Stimulated activated CD8-positive, alpha-beta memory T cell treated with anti-CD3 and anti-CD28 coated beads, Interleukin-2, amount 100 ng/mL, for 48 hours (primary cell): ENCODE measurements at places on chromosomes 3 and 15.

GRCh38 chr15:73948982-73949381, 22.7 kb downstream of the LOXL1 start:
- DNase-seq, result no peak

DNA sequence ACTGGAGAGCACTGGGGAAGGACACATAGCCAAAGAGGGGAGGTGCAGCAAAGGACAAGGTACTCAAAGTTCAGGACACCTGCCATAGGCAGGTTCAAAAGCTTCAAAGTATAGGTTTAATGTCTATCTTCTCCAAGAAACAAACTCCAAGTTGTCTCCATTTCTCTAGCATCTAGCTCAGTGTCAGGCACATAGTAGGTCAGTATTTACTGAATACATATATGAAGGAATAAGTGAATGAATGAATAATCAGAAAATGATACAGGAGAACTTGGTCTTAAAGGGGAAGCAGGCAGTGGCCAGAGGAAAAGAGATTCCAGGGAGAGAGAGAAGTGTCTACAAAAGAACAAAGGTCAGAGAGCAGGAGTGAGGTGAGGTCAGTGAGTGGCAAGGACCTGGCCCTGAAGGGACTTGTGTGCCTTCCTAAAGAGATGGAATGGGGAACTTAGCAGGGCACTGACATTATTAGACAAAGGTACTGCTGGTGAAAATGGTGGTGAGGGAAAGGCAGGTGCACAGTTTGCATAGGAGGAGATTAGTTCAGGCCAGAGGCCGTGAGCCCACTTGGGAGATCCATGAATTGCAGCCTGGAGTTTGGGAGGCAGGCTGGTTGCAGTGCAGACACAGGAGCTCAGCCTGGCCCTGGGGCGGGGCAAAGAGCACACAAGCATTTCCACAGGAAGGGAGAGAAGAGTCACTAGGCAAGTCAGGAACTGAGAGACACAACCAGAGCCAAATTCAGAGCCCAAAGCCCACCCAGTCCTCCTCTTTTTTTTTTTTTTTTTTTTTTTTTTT, 21.4 kb downstream of the TBC1D2B start:
- no peak for DNase-seq

GRCh38 chr15:33027306-33028035, 167.0 kb downstream of the FMN1 start:
- DNase-seq, result no peak

DNA sequence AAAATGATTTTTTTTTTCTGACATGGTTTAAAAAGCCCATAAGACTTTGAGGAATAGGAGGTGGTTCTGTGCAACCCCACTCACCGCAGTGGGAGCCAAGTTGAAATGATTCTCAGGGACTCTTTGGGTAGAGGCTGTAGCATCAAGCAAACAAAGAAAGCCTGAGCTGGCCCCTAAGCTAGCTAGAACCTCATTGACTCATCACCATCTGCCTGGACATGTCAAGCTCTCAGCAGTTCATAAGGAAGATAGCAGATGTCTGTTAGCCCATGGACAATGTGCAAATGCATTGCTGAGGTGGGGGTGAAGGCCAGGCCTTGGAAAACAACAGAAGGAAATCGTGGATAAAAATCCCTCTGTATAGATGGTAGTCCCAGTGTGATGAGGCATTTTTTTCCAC, 234.8 kb downstream of the NR2F2 start:
- no peak for DNase-seq

DNA sequence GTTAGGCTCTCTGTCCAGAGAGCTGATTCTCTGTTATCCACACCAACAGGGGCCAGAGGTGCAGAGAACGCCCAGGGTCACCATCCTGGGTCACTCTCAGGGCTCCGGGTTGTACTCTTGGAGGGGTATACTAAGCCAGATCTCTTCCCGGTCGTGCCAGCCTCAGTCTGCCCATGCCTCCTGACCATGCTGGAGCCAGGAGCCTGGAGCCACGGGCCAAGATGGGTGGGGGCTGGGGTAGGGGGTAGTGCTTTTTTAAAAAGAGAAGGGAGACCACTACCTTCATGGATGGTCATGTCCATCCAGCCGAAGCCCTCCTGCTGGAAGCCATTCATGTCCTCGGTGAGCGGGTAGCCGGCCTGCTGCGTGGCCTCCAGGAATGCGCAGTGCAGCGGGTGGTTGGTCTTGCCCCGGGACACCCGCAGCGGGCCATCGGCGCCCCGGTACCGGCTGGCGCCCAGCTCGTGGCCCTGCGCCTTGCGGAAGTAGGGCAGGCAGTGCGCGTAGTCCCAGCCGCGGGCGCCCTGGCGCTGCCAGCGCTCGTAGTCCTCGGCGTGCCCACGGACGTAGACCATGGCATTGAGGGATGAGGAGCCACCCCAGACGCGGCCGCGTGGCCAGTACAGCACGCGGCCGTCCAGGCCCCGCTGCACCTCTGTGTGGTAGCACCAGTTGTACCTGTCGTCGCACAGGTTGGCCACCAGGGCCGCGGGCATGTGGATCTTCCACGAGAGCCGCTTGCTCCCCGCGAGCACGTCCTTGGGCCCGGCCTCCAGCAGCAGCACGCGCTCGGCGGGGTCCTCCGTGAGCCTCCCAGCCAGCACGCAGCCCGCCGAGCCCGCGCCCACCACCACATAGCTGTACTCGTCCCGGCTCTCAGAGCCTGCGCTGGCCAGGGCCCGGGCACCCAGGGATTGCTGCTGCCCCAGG, 22.9 kb downstream of the CHDH start:
- DNase-seq, result no peak

GRCh38 chr15:52331490-52332240, 36.1 kb upstream of the MYO5C start:
- DNase-seq, result peak; percentile 45

GRCh38 chr15:25862071-25862471, 1.1 kb downstream of the ATP10A start:
- no peak for DNase-seq

GRCh38 chr3:25041871-25042584, 386.0 kb upstream of the RARB start:
- no peak for DNase-seq

DNA sequence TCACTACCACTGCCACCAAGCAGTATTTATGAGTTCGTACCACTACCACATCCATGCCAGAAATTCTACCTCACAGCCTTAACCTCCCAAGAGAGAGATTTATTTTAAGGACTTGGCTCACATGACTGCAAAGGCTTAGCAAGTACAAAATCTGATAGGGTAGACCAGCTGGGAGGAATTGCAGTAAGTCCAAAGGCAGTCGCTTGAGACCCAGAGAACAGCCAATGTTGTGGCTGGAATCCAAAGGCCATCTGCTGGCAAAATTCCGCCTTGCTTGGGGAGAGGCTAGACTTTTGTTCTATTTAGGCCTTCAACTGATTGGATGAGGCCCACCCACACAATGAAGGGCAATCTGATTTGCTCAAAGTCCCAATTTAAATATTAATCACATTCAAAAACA, 101.4 kb upstream of the STT3B start:
- DNase-seq, result no peak

DNA sequence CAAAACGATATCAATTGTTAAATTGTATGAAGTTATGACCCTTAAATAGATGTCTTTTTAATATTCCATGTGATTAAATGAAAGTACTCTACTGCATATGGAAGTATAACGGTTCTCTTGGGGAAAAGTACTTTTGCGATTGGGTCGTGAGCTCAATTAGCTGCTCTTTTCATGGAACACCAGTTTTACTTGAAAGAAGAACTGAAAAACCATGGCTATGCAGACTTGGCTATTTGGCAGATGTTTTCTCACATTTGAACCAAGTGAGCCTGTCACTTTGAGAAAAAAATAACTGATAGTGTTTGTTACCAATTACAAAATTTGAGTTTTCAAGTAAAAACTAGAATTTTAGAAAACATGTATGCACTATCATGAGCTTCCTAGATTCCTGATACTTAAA, 5.9 kb upstream of the INAFM2 start:
- DNase-seq, result no peak

DNA sequence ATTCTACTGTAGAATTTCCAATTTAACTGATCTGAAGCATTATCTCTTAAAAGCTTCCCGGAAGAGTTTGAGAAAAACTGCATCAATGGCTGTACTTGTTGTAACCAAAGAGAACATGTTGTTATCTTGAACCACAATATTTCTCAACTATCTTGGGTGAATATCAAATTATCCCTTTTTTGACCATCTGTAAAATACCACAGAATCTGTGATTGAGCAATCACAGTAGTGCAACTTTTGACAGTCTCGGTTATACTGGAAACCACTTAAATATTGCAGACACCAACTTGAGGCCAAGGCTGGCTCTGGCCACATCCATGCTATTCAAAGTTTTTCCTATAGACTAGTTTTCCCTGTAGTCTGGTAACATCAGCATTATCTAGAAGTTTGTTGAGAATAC, 842.8 kb upstream of the EPHA6 start:
- DNase-seq, result no peak

DNA sequence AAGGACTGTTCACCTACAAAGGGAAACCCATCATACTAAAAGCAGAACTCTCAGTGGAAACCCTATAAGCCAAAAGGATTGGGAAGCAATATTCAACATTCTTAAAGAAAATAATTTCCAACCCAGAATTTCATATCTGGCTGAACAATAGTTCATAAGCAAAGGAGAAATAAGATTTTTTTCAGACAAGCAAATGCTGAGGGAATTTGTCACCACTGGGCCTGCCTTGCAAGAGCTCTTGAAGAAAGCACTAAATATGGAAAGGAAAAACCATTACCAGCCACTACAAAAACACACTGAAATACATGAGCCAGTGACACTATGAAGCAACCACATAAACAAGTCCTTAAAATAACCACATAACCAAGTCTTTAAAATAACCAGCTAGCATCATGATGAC, 28.9 kb upstream of the DCBLD2 start:
- no peak for DNase-seq

GRCh38 chr3:38446085-38446686, 7.5 kb upstream of the ACVR2B start:
- DNase-seq, result no peak

- no peak for DNase-seq
Observed at GRCh38 chr15:101050623-101051290, 131.6 kb downstream of the LRRK1 start.

DNA sequence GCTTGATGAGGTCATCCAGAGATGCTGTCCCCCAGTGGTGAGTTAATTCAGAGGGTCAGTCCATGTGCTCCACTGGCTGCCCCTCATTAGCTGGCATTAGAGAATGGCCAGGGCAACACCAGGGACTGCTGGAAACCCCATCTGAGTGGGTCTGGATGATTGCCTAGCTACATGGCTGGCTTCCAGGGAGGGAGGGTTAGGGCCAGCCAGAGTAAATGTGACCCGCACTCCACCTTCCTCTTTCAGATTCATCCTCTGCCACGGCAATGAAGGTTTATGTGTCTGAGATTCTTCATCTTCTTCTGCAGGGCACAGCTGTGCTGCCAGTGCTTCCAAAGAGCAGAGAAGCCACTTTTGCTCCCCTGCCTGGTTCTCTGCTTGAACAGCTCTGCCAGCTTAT, 391.9 kb downstream of the OCA2 start:
- no peak for DNase-seq

DNA sequence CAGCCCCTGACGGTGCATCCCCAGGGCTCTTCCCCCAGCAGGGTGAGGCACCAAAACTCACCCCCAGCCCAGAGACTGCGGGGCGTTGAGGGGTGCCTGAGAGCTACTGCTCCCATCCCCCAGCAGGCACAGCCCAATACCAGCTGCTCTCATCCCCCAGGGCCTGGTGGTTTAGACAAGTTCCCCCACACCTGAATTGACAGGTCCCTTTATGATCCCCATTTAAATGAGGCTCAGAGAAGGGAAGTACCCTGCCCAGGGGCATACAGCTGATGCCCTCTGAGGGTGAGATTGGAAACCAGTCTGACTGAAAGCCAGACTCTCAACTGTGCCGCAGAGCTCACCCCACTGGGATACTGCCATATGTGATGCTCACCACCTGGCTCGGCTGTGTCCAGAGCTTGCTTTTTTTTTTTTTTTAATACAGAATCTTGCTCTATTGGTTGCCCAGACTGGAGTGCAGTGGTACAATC, 20.1 kb downstream of the DUSP7 start:
- DNase-seq, result no peak

- no peak for DNase-seq
Observed at GRCh38 chr3:169913323-169913722, 2.0 kb downstream of the SAMD7 start.

- no peak for DNase-seq
Observed at GRCh38 chr3:64399205-64399800, 174.0 kb upstream of the PRICKLE2 start.

GRCh38 chr3:197709135-197709534, 27.6 kb downstream of the RUBCN start:
- DNase-seq, result no peak

GRCh38 chr3:197737749-197738462, 1.2 kb upstream of the RUBCN start:
- no peak for DNase-seq

DNA sequence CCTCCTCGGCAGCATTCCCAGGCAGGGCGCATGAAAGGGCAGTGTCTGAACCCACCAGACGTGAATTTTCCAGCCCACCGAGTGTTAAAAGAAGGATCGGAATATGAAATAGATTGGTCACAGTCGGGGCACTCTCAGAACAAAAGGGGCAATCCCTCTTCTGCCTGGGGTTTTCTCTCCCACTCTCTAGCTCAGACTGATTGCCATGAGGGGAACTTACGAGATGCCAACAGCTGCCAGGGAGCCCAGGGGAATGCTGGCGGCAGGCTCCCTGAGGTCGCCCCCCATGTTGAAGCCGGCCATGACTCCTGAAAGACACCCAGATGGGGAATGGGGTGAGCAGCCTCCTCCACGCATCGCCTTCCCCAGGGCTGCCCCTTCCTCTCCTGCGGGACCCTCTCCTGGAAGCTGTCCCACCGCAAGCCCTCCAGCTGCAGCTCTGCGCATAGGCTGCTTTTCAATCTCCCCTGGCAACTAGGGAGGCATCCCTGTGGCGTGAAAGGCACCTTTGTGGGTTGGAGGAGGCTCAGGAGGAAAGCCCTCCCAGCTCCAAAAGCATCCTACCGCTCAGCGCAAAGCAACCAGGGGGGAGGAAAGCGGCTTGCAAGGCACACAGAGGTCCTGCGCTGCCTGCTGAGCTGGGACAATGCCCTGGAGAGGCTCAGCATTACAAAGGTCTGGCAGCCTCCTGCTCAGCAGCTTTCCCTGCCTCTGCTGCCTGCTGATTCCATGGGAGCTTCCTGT, 64.8 kb upstream of the HEG1 start:
- DNase-seq, result no peak

DNA sequence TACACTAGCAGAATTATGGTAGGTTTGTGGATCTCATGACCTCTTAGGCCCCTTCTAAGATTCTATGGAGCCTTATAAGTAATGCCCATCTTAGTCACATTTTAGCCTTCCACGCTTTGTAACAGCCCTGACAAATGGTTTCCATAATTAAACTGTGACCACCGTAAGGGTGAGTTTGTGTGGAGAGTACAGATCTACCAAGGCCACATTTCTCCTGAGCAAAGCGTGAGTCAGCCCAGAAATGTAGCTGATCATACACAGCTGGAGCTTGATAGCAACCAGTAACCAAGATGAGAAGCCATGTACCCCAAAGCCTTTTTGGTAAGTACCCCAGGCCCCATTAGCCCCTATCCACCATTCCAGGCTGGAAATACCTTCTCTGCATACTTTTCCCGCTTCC, 31.7 kb downstream of the CHAC1 start:
- DNase-seq, result no peak
